Activated naive CD8-positive, alpha-beta T cell treated with anti-CD3 and anti-CD28 coated beads, Interleukin-2, amount 50 U/mL, for 24 hours (primary cell): ENCODE measurements at places on chromosomes 13 and 19.

GRCh38 chr13:59931621-59932020 is 232.1 kb downstream of the DIAPH3 start:
- DNase-seq, result no peak

DNA sequence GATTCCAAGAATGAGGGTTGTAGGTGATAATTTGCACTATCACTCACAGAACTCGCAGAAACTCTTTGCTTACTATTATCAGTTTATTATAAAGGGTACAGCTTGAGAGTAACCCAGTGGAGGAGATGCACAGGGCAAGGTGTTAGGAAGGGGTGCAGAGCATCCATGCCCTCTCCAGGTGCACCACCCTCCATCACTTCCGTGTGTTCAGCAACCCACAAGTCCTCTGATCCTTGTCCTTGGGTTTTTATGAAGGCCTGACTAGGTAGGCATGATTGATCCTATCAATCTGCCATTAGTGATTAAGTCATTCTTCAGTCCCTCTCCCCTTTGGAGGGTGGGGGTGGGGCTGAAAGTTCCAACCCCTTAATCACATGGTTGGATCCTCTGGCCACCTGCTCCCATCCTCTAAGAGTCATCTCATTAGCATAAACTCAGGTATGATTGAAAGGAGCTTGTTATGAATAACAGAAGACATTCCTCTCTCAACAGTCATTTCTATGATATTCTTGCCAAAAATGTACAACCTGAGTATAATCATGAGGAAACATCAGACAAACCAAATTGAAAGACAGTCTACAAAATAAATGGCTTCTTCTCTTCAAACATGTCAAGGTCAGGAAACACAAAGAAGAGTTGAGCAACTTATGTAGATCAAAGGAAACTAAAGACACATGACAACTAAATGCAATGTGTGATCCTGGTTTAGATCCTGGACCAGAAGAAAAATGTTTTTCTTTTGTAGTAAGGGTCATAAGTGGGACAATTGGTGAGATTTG is 225.4 kb downstream of the PCCA start:
- DNase-seq, result no peak

DNA sequence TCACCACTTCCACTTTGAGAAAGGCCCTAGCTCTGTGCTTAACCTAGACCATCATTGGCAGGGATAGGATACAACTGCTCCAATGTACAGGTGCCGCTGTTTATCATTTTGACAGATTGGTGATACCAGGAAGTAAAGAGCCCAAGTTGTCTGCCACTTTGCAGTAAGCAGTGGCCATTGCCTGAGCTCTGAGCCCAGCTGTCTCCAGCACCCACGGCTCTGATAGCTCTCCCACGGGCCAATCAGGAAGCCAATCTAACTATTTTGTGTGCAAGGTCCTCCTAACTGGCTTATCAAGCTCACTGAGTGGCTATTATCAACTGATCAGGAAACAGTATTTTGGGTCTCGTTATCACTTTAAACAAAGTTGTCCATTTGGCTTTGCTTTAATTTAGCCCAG is 181.1 kb downstream of the DCT start:
- DNase-seq, result no peak

GRCh38 chr13:45482571-45483173 is 17.9 kb downstream of the COG3 start:
- DNase-seq, result no peak

DNA sequence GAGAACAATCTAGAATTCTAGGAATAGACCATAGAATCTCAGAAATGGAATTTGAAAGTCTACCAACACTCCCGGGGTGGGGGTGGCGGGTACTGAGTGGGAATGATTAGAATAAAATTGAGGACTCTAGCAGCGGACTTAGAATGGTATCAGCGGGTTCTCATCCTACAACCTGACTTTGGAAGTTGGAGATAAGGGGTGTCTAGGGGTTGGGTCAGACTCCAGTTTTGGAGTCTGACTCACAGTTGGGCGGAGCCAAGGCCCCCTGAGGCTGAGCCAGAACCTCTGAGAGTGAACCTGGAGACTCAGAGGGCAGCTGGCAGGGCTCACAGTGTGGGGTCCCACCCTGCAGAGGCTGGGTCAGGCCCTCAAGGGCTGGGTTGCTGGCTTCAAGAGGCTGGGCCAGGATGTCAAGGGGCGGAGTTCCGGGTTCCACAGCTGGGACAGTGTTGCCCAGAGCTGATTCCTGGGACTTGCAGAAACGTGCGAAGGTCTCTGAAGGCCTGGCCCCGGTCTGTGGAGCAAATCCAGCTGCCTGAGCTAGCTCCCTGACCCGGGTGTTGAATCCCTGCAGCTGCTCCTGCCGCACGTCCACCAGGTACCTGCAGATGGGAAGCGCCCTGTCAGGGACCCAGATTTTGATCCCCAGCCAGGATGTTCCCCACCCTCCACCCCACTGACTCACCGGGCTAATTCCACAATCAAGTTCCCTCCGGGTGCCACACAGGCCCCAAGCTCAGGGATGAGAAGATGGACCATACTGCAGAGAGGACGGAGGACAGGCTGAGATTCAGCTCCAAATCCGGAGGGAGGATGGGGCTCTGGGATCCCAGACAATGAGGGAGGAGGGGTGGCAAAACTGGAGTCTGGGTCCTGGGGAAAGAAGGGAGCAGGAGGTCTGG is 1.6 kb upstream of the TNNI3 start:
- DNase-seq, result no peak

DNA sequence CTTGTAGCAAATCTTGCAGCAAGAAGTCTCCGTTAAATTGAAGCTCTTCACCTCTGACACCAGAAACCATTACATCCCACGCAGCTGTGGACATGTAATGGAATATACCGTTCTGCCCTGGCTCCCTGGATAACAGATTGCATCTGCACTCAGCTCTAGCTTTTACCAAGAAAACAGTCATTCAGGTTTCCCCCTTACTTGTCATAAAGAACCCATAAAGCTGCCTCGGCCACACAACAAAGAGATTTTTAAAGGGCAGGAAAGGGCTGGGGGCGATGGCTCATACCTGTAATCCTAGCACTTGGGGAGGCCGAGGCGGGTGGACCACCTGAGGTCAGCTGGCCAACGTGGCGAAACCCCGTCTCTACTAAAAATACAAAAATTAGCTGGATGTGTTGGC is 127.6 kb upstream of the RFC3 start:
- no peak for DNase-seq

DNA sequence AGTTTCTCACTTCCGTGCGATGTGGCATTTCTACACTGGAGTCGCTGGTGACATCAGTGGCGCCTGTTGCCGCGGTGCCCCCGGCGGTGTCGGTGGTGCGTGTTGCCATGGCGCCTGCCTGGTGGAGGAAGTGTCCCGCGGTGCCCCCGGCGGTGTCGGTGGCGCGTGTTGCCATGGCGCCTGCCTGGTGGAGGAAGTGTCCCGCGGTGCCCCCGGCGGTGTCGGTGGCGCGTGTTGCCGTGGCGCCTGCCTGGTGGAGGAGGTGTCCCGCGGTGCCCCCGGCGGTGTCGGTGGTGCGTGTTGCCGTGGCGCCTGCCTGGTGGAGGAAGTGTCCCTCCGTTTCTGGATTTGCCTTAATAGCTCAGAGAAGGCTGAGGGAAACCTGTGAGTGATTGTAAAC is 127.6 kb downstream of the KDM4B start:
- DNase-seq, result no peak

GRCh38 chr13:46666727-46667456 is 113.9 kb downstream of the LRCH1 start:
- DNase-seq, result no peak

GRCh38 chr13:77062097-77062496 is 35.1 kb upstream of the FBXL3 start:
- DNase-seq, result no peak

- DNase-seq, result peak; percentile 69
Observed at GRCh38 chr19:9205501-9206113, 13.8 kb downstream of the OR7D4 start.

GRCh38 chr13:48626077-48626449 is 27.7 kb upstream of the CYSLTR2 start:
- no peak for DNase-seq

DNA sequence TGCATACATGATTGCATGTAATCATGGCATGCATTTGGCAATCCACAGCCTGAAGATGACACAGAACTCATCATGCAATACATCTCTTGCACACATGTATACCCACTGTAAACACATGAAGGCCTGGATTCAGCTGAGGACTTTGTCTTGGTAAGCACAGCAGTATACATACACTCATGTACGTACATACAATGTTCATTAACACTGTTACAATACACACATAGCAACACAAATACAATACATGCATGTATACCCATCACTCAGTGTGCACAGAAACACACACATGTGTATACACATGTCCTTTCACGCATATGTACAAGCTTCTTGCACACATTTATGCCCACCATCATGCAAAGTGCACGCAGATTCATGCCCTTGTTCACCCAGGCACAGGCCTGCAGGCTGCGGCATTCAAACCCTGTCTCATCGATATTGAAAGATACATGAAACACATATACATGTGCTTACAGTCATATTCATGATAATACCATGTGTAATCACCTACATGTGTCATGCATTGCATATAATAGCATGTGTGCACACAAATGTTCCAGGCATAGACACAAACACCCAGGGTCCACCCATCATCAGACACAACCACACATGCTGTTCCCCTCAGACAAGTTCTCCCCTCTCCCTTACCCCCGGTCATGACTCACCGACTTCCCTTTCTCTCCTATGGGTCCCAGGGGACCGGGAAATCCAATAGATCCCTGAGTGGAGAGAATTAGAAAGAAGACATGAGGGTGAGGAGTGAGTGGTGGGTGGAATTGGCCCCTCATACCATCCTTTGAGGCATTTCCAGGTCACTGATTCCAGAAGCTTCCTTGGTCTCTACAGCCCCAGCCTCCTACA is 28.7 kb downstream of the COL5A3 start:
- no peak for DNase-seq

GRCh38 chr13:53141336-53141735 is 112.7 kb downstream of the OLFM4 start:
- DNase-seq, result no peak

- no peak for DNase-seq
Observed at GRCh38 chr13:23608701-23609413, 38.6 kb downstream of the TNFRSF19 start.

GRCh38 chr13:46751811-46752635 is 44.9 kb downstream of the ESD start:
- DNase-seq, result peak; percentile 54

DNA sequence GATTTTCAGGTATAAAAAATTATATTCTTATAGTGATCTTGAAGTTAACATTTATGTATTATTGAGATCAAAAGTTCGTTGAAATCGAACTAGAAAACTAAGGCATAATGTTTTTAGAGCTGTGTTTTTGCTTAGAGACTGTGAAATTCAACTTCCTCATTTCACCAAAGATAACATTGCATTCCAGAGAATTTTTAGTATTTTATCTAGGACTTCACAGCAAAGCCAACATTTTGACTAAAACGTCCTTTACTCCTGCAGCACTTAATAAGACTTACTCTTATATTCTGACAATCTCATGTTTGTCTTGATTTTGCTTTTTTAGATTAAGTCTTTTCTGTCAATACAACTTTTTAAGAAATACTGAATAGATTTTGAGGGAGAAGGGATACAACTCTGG is 4.7 kb downstream of the KCTD4 start:
- no peak for DNase-seq

DNA sequence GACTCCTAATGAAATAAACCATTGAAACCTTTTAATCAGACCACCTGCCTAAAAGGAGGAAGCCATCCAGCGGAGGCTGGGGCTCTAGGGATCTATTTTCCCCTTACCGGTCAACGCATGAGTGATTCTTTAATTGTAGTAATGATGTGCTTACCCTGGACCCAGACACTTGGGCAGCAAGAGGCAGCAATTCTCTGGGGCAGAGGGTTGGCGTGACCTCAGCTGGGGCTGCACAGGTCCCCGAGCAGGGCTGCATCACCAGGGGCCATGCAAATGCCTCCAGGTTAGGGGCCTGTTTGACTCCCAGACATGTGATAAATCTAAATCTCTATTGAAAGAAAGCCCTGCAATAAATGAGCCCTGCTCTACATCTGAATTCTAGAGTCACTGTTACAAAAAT is 194.2 kb upstream of the TSHZ3 start:
- no peak for DNase-seq

DNA sequence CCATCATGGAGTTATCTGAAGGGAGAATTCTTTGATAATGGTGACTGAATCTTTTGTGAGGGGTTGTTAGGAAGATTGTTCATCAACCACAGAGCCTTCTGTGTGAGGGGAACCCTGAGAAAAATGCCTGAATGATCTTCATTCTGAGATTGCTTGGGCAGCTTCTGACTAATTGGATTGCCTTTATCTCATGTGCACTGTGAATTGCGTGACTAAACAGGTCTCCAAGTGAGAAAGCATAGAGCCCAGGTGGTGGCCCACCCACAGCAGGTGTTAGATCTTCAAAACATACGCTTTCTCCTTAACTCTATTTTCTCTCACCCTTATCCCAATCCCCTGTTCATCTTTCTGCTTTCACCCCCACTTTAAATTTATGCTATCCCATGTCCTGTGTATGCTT is 58.3 kb downstream of the DOCK9 start:
- no peak for DNase-seq

GRCh38 chr13:45510672-45511071 is 45.9 kb downstream of the COG3 start:
- DNase-seq, result no peak

DNA sequence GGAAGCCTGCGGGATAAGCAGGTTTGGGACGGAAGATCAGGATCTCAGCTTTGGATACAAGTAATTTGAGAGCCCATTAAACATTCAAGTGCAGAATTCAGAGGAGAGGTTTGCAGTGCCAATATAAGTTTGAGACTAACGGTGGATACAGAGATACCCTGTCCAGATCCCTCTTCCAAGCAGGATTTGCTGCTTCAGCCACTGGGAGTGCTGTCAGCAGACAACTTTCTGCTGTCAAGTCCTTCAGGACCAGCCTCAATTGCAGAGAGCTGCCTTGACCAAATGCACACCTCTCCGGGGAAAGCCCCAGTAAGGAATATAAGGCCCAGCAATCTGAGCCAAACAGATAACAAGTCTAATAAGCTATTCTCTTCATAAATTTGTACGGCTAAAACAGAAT is 46.1 kb upstream of the ZNF780A start:
- no peak for DNase-seq

DNA sequence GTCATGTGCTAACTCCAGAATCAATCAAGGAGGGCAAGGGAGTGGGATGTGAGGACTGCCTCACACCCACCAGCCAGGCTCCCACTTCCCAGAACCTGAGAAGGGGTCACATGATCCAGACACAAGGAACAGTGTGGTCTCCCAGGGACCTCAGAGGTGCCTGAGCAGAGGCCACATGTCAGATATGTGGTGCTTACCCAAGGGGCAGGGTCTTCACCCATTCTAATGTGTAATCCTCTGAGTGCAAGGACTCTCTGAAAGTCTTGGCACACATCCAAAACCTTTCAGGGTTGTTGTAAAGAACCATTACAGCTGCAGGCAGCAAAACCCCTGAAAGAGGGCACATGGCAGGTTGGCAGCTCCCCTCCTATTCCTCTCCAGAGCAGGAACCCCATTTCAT is 656.6 kb downstream of the UQCRFS1 start:
- no peak for DNase-seq
